ENCODE measurements at places on chromosomes 3 and 15.

DNA sequence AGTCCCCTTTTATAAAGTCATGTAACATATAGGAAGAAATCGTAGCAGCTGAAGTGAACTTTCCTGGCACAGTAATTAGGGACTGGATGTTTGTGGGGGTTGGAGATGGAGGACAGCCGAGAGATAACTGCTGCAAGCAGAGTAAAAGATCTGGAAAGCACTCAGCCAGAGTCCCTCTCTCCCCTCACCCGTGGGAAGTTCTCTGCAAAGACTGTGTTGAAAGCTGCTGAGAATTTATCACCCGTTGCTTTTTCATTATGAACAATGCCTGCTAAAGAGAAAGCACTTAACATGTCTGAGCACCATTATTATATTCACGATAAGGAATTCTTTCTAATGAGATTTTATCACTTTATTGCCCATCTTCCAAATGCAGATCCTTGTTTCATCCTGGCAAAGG lies 248.8 kb downstream of the SHOX2 start:
- DNase-seq: no peak

GRCh38 chr3:143750841-143751240 lies 97.4 kb downstream of the SLC9A9 start:
- DNase-seq: no peak

GRCh38 chr3:112632596-112632995 lies 8.3 kb downstream of the CCDC80 start:
- DNase-seq: no peak

- DNase-seq: no peak
These were observed 976 bp upstream of the DPPA4 start for GRCh38 chr3:109338322-109338721.

- no peak for DNase-seq
These were observed 67.0 kb downstream of the TNIK start for GRCh38 chr3:171393032-171393744.

- DNase-seq: peak; percentile 27
These were observed 1.0 kb downstream of the ANP32A start for GRCh38 chr15:68819495-68820294.

GRCh38 chr3:153614140-153614539 lies 452.1 kb downstream of the RAP2B start:
- no peak for DNase-seq

DNA sequence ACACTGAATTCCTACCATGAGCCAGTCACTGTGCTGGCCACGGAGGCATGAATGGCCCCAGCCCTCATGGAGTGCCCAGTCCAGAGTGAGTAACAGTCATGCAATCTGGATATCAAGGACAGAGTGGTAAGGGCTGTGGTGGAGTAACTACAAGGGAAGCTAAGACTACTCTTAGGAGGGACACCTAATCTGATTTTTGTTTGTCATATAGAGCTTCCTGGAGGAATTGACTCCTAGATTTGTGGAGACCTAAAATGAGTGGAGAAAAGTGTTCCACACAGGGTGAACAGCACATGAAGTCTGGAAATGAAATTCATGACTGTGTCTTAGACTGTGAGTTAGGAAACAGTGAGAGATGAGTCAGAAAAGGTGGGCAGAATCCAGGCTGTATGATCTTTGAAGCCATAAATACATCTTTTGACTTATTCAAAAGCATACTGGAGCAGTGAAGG lies 219.9 kb downstream of the NFKBIZ start:
- no peak for DNase-seq

DNA sequence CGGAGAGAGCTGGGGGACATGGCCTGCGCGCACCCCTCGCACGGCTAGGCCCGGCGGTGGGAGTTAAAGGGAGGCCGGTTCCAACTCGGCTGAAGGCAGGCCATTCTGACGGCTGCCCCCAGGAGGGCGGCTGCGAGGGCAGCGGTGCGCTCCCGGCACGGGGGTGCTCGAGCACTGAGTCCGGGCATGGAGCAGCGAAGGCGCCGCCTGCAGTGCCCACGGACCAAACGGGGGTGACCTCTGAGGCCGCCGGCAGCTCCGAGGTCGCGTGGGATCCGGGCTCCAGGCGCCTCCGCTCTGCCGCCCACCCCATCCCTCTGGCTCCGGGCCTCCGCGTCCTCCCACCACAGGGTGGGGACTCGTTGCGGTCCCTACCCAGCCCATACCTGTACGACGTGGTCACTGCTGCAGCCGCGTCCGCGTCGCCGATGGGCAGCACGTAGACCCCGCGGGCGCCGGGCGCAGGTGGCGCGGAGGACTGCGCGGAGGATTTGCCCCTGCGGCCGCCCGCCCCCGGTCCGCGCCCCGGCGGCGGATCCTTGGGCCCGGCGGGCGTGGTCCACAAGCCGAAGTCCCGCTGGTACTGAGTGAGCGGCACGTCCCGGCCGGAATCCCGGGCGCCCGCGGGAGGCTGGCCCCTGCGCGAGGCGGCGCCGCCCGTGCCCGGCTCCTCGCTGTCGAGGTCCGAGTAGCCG lies 469 bp downstream of the MAP6D1 start:
- DNase-seq: no peak

DNA sequence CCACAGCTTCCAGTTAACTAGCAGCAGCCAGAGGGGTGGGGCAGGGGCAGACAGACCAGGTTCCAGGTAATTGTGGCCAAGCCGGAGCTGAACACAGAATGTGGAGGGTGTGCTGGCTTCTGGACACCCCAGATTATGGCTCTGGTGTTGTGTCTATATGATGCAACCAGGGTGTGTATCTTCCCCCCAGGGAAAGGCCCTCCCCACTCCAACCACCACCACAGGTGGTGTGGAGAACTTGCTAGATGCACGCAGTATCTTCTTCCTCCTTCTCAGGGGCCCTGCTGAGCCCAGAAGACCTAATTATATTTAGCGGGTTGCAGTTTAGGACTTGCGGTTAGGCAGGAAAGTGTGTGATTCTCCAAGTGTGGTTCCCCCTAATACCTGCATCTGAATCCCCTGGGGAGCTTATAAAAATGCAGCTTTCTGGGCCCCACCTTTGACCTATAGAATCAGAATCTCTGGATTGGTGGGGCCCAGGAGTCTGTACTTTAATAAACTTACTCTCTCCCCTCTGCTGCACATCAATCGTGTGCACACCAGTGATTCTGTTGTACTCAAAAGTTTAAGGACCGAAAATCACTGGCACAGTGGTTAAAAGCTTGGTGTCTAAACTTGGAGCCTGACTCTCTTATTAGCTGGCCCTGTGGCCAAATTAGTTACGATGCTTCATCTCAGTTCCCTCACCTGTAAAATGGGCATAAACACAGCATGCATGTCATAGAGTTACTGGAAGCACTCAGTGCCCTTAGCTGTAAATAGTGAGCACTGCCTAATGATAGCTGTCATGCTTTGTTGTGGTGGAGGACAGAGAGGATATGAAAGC lies 379.1 kb upstream of the PROK2 start:
- DNase-seq: no peak

- DNase-seq: no peak
These were observed 15.0 kb downstream of the KAT2B start for GRCh38 chr3:20055020-20055775.

GRCh38 chr15:69814932-69815331 lies 282.8 kb downstream of the TLE3 start:
- DNase-seq: no peak

DNA sequence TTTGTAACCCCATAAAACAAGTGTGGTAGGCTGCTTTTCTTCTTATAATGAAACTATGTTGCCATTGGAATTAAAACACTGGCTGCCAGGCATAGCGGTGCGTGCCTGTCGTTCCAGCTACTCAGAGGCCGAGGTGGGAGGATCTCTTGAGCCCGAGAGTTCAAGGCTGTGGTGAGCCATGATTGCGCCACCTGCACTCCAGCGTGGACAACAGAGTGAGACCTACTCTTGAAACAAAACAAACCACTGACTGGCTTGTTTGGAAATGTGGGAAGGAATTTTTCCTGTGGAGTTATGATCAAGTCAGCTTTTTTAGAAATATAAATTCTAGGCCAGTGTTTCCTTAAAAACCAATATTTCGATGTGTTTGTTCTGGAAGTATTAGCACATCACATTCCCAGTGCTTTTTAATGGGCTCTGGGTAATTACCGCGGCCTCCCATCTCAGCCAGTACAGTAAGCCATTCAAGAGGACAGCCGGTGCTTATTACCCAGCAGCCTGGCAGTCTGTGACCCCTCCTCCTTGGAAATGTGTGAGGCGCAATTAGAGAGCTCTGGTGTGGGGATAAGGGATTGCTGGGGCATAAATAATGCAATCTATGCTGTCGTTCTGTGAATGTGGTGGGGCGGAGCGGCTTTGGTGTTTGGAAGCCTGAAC lies 58.3 kb upstream of the TRAK1 start:
- DNase-seq: no peak

DNA sequence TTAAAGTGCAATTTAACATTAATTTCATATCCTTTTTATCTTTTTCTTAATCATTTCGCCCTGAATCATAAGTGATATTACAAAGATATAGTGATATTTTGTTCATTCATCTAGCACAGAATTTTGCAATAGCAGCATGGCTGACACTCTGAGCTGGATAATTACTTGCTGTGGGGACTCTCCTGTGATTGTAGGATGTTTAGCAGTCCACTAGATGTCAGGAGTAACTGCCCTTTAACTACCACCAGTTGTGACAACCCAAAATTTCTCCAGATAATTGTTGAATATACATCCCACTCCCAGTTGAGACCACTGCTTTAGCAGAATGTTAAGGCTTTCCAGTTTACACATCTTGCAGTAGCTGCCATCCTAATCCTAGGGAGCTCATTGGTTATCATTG lies 196.8 kb upstream of the MBNL1 start:
- DNase-seq: no peak

DNA sequence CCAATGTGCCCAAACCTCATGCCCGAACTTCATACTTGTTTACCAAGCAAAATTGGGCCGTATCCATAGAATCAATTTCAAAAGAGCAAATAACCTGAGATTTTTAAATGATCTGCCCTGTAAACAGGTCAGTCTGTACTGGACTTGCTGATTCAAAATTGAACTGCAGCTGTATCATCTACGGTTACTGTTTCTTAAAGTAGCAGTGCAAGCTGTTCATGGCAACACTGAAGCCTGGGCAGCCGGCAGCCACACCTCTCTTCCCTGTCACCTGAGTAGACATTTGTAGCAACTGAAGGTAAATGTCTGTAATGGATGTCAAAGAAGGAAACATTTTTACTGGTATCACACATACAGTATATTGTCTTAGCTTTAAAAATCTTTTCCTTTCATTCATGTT lies 10.6 kb downstream of the EIF4E3 start:
- no peak for DNase-seq

- DNase-seq: no peak
These were observed 10.0 kb downstream of the TPRA1 start for GRCh38 chr3:127580327-127581060.

DNA sequence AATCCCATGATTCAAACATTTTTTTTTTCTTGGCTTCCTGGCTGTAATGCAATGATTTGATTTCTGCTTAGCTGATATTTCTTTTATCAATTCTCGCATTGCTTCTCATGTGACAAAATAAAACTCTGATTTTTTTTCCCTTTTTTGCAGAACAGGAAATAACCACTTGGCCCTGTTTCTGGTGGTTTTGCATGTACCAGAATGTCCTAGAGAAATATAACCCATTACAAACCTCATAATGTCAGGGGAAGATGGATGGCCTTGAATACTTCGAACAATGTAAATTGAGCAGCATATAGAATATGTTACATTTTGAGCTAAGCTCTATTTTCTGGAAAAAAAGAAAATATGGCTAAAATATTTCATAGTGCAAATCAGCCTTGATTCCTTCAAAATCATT lies 275.6 kb downstream of the RAP2B start:
- no peak for DNase-seq

DNA sequence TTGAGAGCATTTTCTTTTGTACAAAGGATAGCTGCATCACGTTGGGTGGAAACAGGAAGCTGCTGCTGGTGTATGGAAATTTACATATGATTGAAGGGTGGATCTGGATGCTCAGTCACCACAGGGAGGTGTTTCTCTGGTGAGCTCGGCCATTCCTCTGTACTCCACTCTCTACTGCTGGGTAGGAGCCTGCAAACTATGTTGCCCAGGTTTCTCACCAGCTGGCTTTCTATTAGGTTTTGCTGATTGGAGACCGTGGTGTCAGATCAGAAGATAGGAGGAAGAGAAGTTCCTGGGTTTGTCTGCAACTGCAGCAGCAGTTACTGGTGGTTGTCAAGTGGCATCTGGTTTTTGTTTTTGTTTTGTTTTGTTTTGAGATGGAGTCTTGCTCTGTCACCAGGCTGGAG lies 61.7 kb downstream of the TAMM41 start:
- no peak for DNase-seq

DNA sequence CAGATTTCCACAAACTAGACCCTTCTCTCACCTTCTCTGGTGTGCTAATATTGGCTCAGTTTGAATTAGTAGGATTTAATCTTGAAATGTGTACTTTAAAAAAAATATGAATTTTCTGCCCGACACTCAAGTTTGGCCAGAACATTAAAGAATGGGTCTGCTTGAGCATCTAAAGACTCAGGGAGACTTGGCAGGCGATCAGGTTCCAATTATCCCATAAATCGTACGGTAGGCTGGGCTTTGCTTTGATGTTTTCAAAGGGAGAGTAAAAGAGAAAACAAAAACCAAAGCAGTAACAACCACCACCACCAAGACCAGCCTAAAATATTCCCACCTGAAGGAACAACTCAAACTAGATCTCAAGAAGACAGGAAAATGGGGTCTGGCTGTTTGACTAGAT lies 230.8 kb downstream of the EBLN2 start:
- DNase-seq: no peak

DNA sequence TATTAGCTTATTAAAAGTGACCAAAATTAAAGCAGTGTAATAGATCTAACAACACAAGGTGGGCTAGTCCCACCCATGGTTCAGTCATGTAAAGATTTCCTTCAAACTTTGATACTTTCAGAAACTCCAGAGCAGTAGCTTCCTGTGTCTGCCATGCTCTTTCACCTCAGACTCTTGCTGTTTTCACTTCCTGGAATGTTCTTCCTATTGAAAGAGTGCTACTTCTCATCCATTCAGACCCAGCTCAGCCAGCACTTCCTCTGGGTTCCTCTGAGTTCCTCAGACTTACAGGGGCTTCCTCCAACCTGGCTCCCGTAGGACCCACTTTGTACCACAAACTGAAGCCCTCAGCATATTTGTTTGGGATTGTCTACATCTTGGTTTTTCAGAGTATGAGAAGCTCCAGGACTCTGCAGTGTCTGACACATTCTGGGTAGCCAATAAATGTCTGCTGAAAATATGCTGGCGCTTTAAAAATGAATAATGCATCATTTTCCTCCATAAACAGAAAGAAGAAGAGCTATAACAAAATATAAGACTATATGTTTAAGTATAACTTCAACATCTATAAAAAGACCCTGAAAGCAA lies 18.0 kb downstream of the NCEH1 start:
- no peak for DNase-seq

DNA sequence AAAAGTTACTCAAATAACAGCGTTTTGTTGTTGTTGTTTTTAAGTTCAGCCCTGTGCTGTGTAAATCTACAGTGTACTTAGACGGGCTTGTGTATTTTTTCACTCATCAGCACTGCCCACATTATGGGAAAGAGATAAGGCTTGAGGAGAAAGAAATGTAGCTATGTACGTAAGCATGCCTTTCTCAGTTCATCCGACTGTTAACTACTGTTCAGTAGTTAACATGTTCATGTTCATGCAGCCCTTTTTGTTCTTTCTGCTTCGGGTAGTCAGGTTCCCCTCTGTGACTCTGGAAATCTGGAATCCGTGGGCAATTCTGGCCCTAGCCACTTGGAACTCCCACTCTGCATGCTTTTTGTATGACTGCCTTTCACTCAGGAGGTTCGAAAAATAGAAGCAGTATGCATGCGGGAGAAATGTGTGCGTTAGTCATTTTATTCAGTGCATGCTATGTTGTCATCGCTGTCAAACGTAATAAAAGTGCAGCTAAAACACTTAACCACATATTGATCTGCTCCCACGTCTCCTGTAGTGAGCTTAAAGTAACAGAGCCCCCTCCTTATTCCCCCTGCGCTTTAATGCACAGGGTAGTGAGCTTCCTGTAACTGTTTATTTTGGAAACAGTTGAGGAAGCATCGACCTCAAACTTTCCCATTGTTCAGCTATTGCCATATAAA lies 283.1 kb upstream of the NR2F2 start:
- no peak for DNase-seq
